M059J (cell line): ENCODE measurements at places on chromosomes 7 and 10.

DNA sequence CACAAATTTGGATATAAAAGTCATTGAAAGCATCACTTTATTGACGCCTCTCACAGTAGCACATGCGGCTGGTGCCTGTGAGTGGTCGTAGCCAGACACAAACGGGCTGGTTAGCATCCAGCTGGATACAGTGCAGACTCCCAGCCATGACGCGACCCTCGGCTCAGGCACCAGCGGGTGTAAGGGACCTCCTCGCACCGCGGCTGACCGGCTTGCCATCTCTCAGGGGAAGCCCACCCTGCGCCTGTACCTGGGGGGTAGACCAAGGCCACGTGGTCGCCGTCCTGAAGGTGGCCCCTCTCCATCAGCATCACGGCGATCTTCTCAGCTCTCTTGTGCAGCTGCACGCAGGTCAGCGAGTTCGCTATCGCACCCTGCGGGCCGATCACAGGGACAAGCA, 213.8 kb downstream of the ZMYND11 start:
- no peak for DNase-seq

GRCh38 chr7:51226063-51226755, 90.4 kb downstream of the COBL start:
- peak; percentile 17 for DNase-seq

GRCh38 chr7:23470330-23471105, at the start of gene IGF2BP3:
TSS of gene IGF2BP3 (minus strand) at chr7:23470491. CDS start at chr7:23470110, 381 bp downstream.
- peak; percentile 98 for DNase-seq

DNA sequence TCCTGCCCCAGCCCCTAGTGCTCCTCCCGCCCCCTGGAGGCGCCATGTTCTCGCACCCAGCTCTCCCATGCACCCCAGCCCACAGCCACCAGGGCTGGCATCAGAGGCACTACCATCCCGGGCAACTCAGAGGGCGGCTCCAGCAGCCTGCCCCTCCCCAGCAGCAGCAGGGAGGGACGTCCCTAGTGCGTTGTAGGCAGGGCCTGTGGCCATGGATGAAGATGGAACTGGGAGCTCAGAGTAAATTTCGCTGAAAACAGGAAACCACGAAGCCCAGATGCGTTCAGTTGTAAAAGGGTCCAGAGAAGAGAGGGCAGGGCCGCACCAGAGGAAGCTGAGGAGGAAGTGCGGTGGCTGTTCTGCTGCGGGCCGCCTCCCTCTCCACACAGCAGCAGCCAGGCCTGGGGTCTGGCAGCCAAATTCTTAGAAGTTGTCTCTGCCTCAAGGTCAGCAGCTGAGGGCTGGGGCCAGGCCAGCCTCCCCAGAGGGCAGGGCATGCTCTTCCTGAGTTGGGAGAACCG, 24.6 kb downstream of the VSIR start:
- no peak for DNase-seq
